Calu3 (cell line): ENCODE measurements at places on chromosomes 11 and 22.

DNA sequence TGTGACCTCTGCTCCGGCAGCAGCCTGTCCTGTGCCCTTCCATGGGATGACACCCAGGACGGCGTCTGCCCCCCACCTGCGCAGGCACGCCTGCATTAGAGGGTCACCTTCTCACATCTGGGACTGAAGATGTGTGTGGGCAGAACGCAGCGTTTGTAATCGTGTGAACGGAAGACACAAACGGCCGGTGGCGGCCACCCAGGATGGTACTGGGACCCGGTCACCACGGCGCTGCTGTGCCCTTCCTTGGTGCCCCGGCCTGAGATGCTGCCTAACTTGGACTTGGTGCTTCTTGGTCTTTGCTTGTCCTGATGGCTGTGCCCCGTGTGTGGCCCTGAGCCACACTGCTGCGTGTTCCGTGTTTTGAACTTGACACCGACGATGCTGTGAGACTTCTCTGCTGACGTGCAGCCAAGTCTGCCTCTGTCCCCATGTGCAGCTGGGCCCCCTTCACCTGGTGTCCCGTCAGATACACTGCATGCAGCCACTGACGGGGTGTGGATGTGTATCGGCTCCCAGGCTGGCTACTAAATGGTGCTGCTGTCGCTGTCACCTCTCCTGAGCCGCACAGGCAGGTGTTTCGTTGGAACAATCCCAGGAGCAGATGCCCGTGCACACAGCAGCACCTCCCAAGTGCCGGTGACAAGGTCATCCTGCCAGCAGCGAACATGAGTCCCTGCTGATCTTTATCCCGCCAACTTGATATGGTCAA lies 21.4 kb downstream of the YPEL1 start:
- DNase-seq, result no peak

- no peak for DNase-seq
These were observed 5.2 kb upstream of the PLET1 start for GRCh38 chr11:112265659-112266409.

DNA sequence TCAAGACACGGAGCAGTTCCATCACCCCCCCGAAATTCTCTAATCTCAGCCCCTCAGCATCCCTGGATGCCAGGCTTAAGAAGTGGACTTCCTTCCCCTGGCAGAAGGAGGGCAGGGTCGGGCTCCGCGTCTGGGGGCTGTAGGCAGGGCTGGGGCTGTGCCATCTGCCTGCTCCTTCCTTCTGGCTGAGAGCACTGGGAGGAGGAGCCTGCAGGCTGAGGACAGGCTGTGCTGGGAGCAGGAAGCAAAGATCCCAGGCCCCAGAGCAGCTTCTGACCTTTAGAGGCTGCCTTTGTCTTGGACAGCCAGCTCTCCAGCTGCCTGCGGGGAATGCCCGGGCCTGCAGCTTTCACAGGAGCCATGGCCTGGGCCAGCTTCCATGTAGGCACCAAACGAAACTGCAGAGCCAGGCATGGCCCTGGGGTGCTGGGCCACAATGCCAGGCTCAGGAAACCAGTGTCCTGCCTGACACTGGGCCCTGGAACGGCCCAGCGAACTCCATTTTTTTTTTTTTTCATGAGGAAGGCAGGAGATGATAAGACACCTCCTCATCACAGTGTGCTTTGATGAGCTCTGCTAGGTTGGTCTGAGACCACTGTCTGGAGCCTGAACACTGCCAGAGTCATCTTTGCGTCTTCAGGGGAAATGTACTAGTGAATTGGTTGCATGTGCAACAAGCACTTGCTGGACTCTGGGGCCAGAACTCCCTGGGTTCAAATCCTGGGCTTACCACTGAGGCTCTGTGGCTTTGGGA lies 67.9 kb downstream of the MCM5 start:
- no peak for DNase-seq

- DNase-seq, result no peak
These were observed 762 bp upstream of the CCDC134 start for GRCh38 chr22:41799486-41800347.

DNA sequence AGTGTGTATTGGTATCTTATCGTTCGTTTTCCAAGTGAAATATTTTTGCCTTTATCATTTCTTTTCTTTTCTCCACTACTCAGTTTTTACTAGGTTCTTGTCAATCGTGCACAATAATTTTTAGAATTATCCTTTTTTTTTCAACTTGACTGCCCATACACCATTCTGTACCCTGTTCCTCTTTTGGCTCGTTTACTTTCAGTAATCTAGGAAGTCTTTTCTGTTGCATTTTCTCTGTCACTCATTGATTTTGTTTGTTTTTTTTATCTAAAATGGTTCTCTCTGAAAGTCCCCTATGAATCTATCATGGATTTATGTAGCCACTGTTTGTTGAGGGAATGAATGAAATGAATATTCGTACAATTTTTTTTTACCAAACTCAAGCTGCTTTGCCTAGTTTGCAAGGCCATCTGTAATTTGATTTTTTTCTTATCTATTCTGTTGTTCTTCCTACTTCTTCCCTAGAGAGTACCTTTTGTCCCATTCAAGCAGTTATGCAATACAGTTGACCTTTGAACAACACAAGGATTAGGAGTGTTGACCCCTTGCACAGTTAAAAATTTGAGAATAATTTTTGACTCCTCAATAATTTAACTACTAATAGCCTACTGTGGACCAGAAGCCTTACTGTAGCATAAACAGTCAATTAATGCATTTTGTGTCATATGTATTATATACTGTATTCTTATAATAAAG lies 166.3 kb downstream of the TMEM135 start:
- no peak for DNase-seq

- DNase-seq, result no peak
These were observed 2.2 kb downstream of the YAP1 start for GRCh38 chr11:102112509-102112821.

- no peak for DNase-seq
These were observed 70.1 kb downstream of the SFI1 start for GRCh38 chr22:31566484-31566883.

- no peak for DNase-seq
These were observed 23.0 kb downstream of the APLNR start for GRCh38 chr11:57214098-57214417.

GRCh38 chr22:44331881-44332714 lies 19.3 kb upstream of the SHISAL1 start:
- DNase-seq, result no peak

DNA sequence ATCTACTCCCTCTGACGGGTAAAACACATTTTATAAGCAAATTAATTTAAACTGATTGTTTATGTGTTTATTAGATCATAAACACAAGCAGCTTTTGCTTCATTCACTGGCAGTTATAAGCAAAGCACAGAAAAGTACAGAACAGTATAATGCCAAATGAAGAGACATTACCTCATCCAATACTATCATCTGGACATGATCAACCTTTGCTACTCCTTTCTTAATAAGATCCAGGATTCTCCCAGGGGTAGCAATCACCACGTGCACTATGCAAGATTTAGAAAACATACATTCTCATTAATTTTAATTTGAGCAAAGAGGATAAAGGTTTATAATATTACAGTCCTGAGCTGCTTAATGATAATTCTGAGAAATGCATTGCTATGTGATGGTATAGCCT lies 27.9 kb downstream of the DDX6 start:
- DNase-seq, result no peak

- no peak for DNase-seq
These were observed 7.9 kb downstream of the ASCL2 start for GRCh38 chr11:2262301-2263070.

- no peak for DNase-seq
These were observed 38.2 kb upstream of the PAMR1 start for GRCh38 chr11:35563484-35564244.

DNA sequence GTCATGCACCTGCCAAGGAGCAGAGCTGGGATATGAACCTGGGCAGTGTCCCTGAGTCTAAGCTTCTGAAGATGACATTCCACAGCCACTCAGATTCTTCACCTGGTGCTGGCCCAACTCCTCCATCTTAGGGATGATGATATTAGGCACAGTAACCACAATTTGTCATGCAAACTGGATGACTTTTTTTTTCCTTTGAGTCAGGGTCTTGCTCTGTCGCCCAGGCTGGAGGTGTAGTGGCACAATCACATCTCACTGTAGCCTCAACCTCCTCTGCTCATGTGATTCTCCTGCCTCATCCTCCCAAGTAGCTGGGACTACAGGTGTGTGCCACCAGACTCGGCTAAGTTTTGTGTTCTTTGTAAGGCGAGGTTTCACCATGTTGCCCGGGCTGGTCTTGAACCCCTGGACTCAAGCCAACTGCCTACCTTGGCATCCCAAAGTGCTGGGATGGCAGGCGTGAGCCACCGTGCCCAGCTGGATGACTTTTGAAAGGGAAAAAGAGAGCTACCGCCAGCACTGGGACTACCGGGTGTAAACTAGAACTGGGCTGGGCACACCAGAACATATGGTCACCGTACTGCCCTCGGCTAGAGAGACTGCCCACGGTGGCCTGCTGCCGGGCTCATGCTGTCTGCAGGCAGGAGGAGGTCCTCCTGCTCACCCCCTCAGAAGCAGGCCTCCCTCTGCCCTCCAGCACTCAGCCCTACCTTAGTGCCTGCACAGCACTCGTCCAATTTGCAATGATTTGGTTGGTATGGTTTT lies 77.7 kb downstream of the NAT10 start:
- no peak for DNase-seq

DNA sequence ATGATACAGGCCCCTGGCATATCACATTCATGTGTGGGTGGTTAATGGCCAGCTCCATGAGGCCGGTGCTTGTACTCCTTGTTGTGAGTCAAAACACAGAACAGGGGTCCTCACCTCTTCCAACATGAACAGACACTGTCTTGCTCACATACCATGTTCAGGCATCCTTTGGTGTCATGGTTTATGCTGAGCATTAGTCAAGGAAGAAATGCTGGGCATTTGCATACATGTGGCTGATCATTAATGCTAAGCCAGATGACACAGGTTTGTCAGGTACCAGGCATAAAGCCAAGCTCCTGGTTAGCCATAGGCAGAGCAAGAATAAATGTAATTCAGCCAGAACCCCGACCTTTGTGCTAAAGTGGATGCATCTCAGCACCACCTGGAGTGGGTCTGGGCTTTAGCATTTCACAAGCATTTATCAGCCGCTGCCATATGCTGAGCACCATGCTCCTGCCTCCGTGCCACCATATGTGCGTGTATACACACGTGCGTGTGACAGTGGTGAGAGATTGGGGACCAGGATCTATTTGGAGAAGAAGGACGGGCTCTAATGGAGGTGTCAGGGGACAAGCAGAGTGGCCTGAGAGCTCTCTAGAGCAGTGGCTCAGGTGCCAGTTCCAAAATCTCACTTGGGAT lies 55.0 kb downstream of the MICAL2 start:
- no peak for DNase-seq

- DNase-seq, result no peak
These were observed 1758.2 kb upstream of the RAG2 start for GRCh38 chr11:38356255-38356654.

DNA sequence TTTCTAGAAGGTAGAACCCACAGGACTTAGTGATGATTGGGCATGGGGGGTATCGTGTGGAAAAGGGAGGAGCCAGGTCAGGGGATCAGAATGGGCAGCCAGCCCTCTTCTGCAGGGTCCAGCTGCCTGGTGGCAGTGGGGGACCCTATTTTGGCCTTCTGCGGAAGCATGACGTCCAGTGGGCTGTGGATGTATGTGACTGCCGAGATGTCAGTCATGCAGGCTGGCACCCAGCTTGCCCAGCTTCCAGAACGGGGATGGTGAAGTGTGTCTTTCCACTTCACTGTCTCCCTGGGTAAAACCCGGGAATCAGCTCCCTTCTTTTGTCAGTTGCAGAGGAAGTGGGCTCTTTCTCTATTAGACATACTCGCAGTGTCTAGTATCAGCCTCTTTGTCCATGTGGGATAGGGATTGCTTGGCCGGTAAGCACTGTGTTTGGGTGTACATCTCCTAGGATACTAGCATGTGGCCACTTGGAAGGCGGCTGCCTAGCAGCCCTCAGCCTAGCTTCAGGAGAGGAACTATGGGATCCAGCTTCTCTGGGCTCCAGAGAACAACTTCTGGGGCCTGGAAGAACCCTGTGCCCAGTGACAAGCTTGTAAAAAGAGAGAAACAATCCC lies 51.4 kb downstream of the GRIK4 start:
- DNase-seq, result no peak

DNA sequence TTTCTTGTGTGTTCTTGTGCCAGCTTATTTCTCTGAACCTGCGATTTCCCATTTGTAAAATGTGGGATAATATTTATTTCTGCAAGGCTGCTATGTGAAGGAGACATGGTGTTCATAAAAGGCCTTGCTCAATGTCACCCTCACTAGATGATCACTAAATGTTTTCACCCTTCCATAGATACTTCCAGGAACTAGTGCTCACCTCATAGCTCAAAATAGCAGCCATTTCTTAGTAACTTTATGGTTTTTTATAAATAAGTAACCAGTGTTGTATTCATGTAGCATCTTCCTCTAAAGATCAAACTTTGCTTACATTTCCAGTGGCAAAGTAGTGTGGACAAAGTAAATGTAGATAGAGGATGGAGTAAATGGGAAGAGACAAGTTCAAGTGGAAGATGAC lies 23.8 kb downstream of the SYTL2 start:
- no peak for DNase-seq

DNA sequence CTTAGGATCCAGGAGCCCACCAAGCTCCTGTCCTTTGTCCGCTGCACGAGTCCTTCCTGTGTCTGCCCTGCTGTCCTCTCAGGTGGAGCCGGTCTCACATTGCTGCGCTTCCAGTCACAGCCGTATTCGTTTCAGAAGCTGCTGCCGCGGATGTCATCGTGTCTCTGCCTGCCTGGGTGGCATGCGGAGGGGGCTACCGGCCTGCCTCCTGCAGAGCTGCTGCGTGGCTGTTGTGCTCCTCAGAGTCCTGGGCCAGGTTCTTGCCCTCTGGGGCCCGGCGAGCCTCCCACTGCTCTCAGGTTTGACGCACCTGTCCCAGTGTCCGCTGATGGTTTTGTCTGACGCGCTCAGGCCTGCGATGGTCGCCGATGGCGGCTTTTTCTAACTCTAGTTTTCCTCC lies 254.2 kb downstream of the TBC1D22A start:
- no peak for DNase-seq

GRCh38 chr11:8258784-8259183 lies 4.9 kb downstream of the LMO1 start:
- DNase-seq, result no peak

GRCh38 chr11:14347991-14348390 lies 11.0 kb downstream of the RRAS2 start:
- DNase-seq, result no peak

- no peak for DNase-seq
These were observed 11.3 kb downstream of the DHCR7 start for GRCh38 chr11:71436861-71437260.
